ENCODE measurements at places on chromosomes 2 and 18.

DNA sequence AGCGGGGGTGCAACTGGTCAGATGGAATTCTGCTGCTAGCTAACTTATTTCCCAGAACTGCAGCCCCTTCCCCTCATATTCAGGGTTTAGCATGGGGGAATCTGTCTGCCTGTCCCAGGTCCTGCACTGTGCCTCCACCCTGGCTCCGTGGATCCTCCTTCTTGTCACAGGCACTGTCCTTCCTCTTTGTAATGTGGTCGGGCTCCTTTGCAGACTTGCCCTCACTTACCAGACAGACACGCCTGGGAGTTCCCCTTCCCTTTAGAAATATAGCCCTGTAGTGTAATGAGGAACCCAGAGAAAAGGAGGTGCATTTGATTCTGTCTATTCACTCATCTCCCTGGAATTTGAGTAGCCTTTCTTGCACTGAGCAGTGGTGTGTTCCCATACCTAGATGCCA is 108.7 kb downstream of the TRIM43 start:
- DNase-seq: no peak

DNA sequence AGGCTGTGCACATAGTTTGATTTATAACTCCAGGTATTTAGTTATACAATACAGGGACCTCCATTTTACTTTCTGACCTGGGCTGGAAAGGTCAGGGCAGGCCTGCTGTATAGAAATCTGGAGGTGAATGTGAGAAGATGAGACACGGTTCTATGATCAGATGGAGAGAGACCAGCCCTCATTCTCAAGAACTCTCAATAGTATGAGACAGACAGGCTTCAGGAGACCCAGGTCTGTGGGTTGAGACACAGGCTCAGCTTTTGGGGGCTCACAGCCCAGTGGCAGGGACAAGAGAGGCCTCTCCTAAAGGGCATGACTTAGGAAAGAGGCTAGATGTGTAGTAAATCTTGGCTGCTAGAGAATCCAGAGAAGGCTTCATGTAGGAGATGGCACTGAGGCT is 719 bp upstream of the ATP6V1B1 start:
- DNase-seq: no peak

GRCh38 chr2:66813525-66813924 is 378.6 kb downstream of the MEIS1 start:
- no peak for DNase-seq

GRCh38 chr2:63827749-63828148 is 13.9 kb upstream of the UGP2 start:
- DNase-seq: no peak

DNA sequence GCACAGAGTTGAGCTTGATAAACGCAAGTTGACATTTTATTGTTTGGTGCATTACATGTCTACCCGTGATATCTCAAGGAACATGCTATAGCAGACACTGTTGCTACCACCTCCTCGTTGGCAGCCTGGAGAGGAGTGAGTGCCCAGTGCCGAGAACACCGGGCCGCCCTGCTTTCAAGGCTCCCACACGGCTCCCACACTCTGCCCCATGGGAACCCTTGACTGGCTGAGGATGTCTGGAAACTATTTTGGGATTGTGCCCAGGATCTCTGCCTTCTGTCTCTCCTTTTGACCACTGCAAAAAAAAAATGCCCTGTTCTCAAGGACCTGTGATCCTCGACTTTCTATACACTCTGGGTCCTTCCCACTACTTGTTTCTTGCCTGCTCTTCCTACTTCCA is 21.1 kb downstream of the TET3 start:
- no peak for DNase-seq

GRCh38 chr2:46977280-46977665 is 61.7 kb upstream of the MCFD2 start:
- no peak for DNase-seq

DNA sequence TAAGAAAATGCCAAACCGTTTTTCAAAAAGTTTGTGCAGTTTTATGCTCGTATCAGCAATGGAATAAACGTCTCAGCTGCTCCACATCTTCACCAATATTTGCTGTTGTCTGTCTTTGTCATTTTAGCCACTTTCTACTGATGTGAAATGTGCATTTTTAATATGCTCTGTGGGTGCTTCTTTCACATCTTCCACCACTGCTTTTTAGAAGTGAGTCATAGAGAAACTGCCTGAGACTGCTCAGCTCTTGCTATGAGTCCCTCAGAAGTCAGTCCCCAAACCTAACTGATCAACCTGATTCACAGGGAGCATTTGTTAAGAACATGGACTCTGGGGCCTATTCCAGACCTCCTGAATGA is 41.0 kb upstream of the EPC2 start:
- no peak for DNase-seq

DNA sequence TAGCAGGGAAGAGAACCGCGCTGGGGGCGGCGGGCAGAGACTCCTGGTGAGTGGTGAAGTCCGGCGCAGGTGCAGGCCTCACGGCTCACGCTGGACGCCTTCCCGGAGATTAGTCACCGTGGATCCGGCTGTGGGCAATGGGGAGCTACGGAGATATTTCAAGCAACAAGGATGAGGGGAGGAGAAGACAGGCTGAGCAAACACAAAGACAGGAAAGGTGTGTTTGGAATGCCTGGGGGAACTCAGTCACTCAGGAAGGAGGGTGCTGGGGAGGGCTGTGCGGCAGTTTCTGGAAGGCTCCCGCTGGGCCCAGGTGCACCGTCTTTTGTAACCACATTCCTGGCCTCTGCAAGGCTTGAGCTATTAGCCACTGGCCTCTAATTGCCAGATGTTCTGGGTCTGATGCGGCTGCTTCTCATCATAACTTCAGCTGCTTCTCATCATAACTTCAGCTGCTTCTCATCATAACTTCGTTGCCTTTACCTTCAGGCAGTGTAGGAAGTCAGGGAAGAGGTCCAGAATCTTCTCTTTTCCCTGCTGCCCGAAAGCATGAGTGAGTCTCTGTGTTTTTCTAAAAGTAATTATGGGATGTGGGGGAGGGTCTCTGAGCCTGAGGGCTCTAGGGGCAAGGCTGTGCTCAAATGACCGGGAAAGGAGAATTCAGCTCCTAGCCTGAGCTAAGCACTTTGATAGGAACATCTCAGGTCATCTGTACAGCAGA is 118.9 kb downstream of the PXDN start:
- no peak for DNase-seq

DNA sequence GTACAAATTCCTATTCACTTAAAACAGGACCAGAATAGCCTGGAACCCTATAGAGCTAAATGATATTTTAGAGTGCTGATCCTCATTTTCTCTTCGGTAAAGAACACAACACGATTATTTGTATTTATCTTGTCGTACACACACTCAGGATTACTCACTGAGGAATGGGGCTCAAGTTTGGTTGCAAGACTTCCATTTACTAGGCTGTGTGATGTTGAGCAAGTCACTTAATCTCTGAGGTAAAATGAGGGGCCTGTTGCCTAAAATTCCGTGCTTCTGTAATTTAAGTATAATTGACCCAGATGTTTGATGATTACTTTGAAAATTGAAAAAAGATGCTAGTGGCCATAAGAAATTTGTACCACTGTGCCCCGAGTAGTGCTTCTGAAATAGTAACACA is 42.6 kb upstream of the MAP4K3 start:
- DNase-seq: no peak

DNA sequence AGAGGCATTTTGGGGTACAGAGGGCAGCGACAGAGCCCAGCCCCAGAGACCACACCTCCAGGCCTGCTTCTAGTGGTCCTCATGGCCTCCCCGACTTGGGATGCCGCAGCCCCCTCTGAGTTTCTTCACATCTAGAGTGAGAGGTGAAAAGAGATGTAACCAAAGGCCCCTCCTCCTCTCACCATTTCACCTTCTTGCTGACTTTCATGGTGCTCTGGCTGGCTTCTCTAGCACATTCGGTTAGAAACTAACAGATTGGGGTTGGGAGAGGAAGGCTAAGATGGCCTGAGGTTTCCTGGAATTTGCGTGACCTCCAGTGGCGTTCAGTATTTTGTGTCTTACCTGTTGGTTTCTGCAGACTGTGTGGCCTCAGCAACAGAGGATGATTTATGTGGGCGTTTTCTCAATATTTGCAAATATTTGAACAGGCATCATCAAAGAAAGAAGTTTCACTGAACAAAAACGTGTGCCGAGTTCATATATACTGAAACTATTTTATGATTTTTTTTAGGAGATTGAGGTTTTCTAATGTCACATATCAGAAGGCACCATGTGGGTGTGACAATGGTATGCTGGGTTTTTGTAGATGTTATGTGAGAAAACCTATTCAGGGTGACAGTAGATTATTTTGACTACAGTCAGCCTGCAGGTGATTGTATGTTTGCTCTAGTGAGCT is 69.9 kb upstream of the BCL2L11 start:
- no peak for DNase-seq

DNA sequence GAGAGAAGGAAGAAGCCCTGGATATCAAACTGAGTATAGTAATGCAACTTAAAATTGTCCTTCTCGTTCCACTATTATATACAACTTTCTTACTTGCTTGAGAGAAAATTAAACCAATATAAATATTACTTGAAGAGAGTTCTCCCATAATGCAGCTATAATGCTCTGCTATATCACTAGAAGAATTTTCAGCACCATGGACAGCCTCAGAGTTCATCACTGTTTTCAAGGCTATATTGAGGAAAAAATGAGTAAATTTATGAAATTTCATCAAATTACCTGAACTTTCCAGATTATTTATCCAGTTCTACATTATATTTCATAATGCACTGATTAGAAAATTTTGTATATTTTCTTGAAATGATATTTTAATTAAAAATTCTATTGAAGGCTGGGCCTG is 1053.5 kb upstream of the FAM98A start:
- DNase-seq: no peak

DNA sequence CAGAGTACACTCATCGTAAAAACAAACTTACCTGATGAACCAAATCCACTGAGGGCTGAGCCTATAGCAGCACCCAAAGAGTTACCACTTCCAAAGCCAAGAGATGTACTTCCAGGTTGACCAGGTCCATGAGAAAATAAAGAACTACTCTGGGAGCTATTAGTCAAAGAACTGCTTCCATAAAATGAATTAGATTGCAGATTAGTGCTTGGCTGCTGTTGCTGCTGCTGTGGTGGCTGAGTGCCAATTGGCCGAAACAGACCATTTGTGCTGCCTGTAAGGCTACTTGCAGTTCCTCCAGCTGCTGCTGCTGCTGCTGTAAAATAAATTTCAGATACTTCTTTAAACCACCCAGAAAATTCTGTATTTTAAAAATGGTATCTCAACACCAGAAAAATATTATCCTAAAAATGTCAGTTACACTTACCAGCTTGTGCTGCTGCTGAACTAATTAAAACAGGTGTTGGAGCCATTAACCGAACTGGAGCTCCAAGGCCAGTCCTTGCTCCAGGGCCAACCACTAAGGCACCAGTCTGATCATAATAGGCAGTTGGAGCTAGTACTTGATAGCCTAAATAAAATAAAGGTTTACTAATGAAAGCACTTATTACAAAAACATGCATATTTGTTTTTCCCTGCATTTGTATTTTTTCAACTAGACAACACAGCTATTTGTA is 58.1 kb upstream of the SDC1 start:
- DNase-seq: no peak

GRCh38 chr18:73462092-73462491 is 594.3 kb upstream of the NETO1 start:
- DNase-seq: no peak

DNA sequence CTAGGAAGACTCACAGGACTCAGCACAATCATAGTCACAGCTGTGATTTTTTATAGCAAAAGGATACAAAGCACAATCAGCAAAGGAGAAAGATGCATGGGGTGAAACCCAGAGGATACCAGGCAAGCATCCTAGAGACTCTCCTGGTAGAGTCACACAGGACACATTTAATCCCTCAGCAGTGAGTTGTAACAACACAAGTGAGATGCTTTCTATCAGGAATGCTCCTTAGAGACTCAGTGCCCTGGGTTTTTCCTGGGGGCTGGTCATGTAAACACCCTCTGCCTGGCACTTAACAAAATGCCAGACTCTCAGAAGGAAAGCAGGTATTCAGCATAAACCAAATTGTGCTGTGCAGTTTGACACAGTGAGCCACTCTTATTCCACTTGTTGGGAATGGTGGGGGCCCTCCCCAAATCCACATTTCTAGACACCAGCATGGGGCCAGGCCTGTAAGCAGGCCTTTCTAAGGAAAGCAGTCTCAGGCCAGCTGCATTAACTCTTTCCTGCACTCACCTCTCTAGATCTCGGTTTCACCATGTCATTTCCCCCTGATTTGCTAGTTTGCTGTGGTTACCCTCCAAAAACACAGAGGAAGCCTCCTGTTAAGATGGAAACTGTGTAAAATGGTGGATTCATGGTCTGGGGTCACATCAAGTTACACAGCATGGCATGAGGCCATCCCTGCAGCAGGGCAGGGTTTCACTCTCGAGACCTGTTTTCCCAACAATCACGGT is 16.9 kb upstream of the RNU4ATAC start:
- no peak for DNase-seq

Data from CD4-positive, alpha-beta T cell treated with Interleukin-15 for 4 hours (primary cell).